Cerebellum (tissue), 4 donors: ENCODE measurements at places on chromosomes 3 and 15.

- no peak for DNase-seq
These were observed 1.3 kb downstream of the SPSB4 start for GRCh38 chr3:141052201-141053069.

- no peak for DNase-seq
These were observed 27.6 kb downstream of the SLC6A6 start for GRCh38 chr3:14430053-14430452.

DNA sequence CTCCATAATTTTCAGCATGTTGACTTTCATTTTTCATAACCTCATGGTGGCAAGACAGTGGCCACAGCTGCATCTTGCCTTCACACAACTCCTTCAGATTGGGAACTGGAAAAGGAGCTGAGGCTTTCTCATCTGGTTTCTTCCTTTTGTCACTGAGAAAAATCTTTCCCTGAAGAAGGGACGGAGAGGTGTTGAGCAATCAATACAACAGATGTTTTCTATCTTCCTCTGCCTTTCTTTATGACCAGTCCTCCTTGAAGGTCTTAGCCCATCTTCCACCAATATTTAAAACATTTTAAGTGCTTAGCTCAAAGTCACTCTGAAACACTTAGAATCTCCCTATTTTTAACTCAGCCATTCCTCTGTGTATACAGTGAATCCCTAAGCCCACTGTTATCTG, 11.9 kb downstream of the ZNF660 start:
- DNase-seq: no peak

- no peak for DNase-seq
These were observed 241.6 kb upstream of the ZPLD1 start for GRCh38 chr3:102193255-102193654.

- DNase-seq: no peak
These were observed 8.9 kb upstream of the ALDH1A2 start for GRCh38 chr15:58074452-58074851.

DNA sequence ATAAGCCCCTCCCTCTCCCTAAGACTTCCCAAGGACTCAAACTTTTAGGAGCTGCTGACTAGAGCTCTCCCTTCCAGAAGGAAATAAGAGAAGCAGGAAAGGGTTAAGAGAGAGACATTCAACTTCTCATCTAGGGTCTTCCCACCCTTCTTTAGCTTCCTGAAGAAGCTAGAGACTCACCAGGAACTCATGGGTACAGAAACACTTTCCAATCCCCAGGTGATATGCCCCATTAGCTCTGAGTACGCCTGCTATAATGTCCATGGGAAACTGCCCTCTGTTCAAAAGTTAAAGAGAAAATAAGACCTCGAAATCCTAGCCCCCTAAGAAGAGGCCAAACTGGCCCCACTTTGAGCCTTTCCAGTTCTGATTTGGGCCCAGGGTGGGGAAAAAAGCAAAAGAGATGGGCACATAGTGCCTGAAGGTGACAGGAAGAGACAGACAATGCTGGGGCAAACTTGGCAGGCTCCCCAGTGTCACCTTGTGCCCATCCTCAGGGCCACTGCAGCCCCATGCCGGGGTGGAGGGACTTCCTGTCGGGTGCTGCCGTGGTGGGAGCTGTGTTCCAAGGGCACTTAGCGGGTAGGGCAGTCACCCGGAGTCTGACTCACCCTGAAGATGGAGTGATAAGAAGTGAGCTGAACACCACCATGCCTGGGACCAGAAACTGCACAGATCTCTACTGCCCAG, 29.5 kb downstream of the CCDC12 start:
- DNase-seq: no peak

- DNase-seq: no peak
These were observed 1.5 kb upstream of the GPX1 start for GRCh38 chr3:49359623-49360022.

- DNase-seq: no peak
These were observed 46.3 kb upstream of the VPS8 start for GRCh38 chr3:184765730-184766074.
